Activated CD8-positive, alpha-beta memory T cell treated with anti-CD3 and anti-CD28 coated beads for 36 hours (primary cell): ENCODE measurements at places on chromosomes 4 and X. TPM values are rescaled to one million over a fixed set of nuclear protein-coding genes. Genes with fewer than 3 reads are reported as not detected.

Gene ZNF157
- 0.96 TPM for total RNA-seq

Gene GC
- total RNA-seq, result not detected

Gene TEX11
- total RNA-seq, result not detected

Gene TLR2
- total RNA-seq, result 0.23 TPM

Gene FGB
- not detected for total RNA-seq

Gene TBC1D8B
- 0.99 TPM for total RNA-seq

Gene RNF175
- not detected for total RNA-seq

Gene ADH1A
- total RNA-seq, result not detected

Gene SRPK3
- total RNA-seq, result not detected

Gene OFD1
- 25.3 TPM for total RNA-seq

Gene ARR3
- not detected for total RNA-seq

Gene MAGEC2
- total RNA-seq, result not detected
